ENCODE measurements at places on chromosomes 13 and 19. TPM values are rescaled to one million over a fixed set of nuclear protein-coding genes. Genes with fewer than 3 reads are reported as not detected.

Gene SIGLEC8
- 0.13 TPM for total RNA-seq

Gene SMAD9
- 5.8 TPM for total RNA-seq

Gene PNPLA6
- 43.0 TPM for total RNA-seq

Gene PRR22
- 1.2 TPM for total RNA-seq

Gene DCLK1
- 2.9 TPM for total RNA-seq

DNA sequence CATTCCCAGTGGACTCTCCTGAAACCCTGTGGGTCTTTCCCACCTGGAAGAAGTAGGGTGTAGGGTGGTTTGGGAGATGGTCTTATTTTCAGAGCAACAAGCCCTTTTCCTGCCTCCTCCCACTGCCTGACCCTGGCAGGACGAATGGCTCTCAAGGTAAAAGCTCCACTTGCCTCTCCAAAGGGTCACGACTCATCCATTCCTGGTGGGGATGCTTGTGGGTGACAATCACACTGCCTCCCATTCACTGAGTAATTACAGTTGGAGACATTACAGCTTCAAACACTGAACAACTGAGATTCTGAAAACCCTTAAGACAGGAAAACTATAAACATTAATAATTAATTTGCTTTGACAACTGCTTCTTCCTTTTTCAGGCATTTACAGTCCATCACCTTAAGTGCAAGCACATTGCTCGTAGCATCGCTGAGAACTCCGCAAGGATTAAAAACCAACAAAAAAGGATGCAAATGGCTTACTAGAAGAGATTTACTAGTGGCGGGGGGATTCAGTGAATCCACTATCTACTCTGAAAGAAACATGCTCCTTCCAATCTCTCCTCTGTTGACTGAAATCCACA is 199.6 kb upstream of the IRS2 start:
- no peak for DNase-seq

DNA sequence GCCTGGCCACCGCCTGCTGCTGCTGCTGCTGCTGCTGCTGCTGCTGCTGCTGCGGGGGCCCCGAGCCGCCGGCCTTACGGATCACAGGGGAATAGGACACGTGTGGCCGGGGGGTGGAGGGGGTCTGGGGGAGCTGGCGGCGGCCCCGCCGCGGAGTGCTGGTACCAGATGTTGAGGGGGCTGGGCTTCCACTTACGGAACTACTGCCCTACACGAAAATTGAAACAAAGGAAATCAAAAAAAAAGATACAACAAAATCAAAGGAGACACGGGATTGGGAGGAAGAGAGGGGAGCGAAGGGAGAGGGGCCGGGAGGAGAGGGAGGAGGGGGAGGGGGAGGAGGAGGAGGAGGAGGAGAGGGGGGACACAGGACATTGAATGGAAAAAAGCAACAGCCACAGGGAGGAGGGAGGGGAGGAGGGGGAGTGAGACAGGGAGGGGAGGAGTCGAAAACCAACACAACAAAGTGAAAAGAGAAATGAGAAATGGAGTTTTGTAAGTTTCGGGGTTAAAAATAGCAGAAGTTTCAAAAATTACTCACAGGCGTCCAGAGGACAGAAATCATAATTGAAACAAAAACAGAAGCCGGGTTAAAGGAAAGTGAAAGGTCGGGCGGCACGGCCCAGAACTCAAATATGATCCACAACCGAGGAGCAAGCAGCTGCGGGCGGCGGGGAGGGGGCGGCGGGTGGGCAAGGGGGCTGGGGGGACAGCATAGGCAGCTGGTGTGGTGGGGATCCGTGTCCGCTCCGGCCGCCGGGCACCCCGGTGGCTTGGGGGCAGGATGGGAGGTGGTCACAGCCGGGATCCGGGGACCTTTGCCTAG is 57.8 kb downstream of the IER2 start:
- DNase-seq, result peak; percentile 73

- DNase-seq, result no peak
These were observed 24.4 kb upstream of the CACNA1A start for GRCh38 chr19:13530720-13531119.

DNA sequence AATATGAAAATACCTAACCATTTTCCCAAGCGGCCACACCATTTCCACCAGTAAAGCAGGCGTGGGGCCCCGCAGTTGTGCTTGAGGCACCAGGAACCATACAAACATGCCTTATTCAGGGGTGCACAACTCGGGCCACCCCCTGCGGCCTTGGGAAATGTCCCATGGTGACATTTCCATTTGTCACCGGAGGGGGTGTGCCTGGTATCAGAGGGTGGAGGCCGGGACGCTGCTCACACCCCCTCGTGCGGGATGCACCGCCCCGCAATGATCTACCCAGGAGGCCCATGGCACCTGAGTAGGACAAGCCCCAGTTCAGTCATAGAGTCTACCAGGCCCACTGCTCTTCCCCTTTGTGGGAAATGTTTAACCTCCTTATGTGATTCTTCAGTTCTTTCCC is 218.8 kb downstream of the TEX29 start:
- DNase-seq, result no peak

- no peak for DNase-seq
These were observed 9.2 kb downstream of the JOSD2 start for GRCh38 chr19:50501568-50502475.

DNA sequence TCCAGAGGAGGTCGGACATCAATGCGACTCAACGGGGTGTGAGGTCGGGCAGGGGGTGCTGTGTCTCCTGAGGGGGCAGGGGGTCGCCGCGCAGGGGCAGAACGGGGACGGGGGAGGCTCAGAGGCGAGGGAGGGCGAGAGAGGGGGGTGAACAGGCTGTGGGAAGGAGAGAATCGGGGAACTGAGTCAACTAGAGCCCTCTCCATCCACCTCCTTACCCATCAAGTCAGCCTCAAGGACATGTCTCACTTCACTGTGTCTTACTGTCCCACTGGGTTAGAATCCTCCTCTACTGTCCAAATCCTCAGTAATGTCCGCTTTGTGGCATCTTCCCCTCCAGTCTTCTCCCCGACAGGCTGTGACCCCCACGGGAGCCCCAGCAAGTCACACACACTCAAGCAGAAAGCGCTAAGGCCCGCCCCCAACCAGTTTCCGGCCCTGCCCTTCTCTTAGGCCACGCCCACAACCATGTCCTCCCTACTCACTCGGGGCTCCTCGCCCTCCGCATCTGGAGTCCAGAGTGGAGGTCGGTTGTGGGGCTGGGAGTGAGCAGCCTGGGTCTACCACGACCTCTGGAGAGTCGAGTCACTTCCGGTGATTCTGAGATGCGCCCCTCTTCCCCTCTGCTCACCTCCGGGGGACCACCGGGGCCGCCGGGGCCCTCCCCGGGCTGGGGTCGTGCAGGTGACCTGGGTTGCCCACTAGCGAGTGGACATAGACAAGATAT is 9.3 kb downstream of the PLEKHA4 start:
- DNase-seq, result no peak

DNA sequence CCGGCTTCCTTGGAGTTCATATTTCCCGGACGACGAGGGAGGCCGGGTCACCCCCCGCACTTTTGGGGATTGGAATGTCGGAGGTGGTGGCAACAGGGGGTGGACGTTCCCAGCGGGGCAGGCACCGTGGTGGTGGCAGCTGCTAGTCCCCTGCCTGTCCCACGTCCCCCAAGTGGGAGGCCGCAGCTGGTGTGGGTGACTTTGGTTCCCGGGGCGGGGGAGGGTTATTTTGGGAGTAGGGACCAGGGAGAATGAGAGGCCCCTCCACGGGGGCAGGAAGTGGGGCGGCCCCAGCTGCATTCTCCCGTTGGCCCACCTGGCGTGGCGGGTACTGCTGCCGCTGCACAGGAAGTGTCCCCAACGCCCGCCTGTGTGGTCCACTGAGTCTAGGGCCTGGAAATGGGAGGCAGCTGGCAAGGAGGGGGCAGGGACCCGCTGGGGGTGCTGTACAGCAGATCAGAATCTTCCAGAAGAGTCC is 11.1 kb upstream of the PLIN3 start:
- DNase-seq, result no peak

DNA sequence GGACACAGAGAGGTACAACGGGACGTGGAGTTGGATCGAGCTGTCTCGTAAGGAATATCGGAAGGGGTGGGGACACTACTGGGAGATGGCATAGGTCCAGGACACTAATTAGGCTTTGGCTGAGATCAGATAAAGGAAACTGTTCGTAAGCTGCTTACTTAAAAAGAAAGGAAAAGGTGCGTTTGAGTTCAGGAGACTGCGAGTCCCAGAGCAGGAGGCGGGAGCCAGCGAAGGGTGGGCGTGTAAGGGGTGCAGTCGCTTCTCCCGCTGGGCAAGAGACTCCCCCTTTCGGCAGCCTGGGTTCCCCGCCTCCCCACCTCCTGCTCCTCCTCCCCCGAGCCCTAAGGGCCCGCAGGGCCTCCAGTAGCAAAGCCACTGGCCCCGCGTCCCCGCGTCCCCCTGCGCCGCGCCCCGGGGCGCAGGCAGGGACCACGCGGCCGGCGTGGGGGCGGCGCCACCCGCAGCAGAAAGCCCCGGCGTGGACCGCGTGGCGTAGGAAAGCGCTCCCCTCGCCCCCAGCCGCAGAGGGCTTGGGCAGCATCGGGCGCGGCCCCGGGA is 547 bp downstream of the ABCC4 start:
- peak; percentile 80 for DNase-seq

DNA sequence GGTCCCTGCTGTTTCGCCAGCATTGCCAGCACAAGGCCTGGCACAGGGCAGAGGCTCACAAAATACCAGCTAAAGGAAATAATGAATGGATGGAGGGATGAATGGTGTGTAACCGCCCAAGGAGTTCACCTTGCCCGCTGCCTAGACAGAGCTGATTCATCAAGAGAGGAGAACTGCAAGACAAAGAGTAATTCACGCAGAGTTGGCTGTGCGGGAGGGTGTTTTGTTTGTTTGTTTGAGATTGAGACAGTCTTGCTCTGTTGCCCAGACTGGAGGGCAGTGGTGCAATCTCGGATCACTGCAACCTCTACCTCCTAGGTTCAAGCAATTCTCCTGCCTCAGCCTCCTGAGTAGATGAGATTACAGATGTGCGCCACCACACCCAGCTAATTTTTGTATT is 3.0 kb downstream of the OPA3 start:
- no peak for DNase-seq

GRCh38 chr19:6030214-6030507 is 52.2 kb upstream of the RANBP3 start:
- DNase-seq, result no peak

DNA sequence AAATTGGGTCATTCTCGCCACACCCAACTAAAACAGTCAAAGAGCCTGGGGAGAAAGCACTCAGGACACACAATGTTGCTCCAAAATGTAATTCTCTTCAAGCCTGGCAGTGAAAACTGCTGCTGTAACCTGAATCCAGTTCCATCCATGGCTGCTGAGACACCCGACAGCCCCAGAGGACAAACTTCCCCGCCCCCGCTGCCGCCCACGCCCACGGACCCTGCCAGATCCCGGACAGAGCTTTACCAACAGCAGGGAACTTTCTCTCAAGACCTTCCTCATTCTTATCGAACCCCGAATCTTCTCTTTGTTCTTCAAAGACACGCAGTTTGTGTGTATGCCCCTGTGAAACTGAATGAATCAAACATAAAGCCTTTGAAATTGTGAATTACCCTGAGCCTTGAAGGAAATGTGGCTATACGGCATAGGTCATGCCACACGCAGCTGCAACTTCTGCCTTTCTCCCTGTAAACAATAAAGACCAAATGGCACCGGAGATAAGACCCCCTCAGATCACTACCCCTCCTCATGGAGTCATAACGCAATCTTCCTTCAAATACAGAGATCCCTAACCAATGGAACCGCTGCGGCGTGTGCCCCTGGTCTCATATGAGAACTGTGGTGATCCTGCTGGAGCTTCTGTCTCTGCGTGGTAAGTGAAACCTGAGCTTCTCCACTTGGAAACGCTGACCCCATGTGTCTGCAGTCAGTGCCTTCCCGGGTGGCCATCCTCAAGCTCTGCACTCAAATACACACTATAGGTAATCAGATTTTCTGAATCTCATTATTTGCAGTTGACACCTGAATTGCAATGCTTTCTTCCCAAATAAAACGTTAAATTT is 4.8 kb upstream of the LAMP1 start:
- DNase-seq, result peak; percentile 34

GRCh38 chr13:76632401-76633044 is 253.7 kb downstream of the KCTD12 start:
- peak; percentile 19 for DNase-seq

GRCh38 chr13:106143392-106143791 is 392.1 kb downstream of the EFNB2 start:
- no peak for DNase-seq

GRCh38 chr13:65789815-65790214 is 1440.3 kb downstream of the PCDH9 start:
- no peak for DNase-seq

DNA sequence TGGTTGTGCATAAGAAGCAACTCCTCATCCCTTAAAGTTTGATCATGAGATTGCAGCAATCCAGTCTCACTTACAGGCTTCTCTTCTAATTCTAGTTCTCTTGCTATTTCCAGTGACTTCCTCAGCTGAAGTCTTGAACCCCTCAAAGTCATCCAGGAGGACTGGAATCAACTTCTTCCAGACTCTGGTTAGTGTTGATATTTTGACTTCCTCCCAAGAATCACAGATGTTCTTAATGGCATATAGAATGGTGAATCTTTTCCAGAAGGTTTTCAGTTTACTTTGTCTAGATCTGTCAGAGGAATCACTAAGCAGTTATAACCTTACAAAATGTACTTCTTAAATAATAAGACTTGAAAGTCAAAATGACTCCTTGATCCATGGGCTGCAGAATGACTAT is 81.3 kb upstream of the UBL3 start:
- no peak for DNase-seq

DNA sequence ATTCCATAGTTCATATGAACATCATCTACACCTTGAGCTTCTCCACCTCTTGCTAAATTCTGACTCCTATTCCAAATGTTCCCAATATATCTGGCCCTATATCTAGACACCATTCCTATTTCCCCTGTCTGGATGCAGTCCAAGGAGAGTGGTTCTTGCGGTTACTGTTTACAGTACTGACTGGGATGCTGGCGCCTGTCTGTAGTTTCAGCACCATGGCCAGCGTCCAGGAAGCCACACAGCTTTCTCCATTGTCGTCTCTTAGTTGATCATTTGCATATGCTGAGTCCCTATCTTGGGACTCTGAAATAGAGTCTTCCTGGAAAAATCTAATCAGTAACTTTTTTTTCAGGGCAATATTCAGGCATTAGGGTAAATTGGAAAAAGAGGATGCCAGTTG is 14.9 kb downstream of the LAIR2 start:
- peak; percentile 41 for DNase-seq

DNA sequence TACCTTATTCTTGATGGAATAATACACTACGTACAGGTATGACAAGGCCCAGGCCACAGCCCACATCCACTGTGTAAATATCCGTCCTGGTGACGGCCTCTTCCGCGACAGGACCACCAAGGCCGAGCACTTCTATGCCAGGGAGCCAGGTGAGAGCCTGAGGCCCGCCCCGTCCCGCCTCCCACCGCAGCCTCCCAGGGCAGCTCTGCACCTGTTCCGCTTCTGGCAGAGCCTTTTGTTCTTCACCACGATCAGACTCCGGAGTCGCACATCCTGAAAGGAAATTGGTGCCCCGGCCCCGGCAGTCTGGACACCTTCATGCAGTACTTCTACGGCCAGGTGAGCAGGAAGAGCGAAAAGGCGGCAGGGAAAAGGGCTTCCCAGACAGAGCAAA is 10.6 kb upstream of the ZNF358 start:
- DNase-seq, result no peak

GRCh38 chr19:3837332-3837731 is 31.5 kb downstream of the ZFR2 start:
- no peak for DNase-seq

- peak; percentile 60 for DNase-seq
These were observed 4.8 kb downstream of the COLGALT1 start for GRCh38 chr19:17560205-17560595.
